ENCODE measurements at places on chromosomes 12 and 14.

- DNase-seq, result no peak
Observed at GRCh38 chr12:130547480-130548155, 168.5 kb downstream of the RIMBP2 start.

GRCh38 chr14:53384536-53384935, 231.4 kb upstream of the DDHD1 start:
- DNase-seq, result no peak

DNA sequence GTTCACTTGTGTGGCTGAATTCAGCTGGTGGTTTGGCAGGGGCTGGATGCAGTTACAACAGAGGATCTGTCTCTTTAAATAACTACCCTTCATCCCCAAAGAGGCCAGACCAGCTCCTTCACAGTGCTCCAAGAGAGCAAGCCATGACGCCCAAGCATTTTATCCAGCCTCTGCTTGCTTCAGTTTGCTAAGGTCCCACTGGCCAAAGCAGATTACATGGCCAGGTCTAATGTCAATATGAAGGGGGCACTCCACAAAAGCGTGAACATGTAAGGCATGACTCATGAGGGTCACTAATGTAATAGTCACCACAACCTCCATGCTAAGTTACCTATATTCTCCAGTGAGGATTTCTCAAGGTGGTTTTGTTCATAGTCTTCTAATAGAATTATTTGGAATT, 62.9 kb downstream of the MARK3 start:
- DNase-seq, result no peak

DNA sequence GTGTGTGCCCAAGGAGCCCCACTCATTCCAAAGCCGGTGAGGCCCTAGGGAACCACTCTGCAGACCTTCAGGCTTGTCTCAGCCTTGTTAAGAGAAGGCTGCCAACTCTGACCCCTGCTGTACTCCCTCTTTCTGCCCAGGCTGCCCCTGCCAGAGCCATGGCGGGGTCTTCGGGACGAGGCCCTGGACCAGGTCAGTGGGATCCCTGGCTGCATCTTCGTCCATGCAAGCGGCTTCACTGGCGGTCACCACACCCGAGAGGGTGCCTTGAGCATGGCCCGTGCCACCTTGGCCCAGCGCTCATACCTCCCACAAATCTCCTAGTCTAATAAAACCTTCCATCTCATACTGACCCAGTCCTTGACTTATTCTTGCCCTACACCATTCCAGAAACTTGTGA, 7.3 kb downstream of the MYG1 start:
- DNase-seq, result no peak

GRCh38 chr12:52349196-52349595, 18.1 kb downstream of the KRT85 start:
- no peak for DNase-seq

GRCh38 chr12:10497602-10498001, 8.1 kb upstream of the EIF2S3B start:
- DNase-seq, result peak; percentile 53

GRCh38 chr12:130016194-130016593, 112.4 kb upstream of the TMEM132D start:
- DNase-seq, result no peak
